Activated CD4-positive, alpha-beta T cell treated with anti-CD3 and anti-CD28 coated beads for 4 hours (primary cell): ENCODE measurements at places on chromosomes 11 and 22.

DNA sequence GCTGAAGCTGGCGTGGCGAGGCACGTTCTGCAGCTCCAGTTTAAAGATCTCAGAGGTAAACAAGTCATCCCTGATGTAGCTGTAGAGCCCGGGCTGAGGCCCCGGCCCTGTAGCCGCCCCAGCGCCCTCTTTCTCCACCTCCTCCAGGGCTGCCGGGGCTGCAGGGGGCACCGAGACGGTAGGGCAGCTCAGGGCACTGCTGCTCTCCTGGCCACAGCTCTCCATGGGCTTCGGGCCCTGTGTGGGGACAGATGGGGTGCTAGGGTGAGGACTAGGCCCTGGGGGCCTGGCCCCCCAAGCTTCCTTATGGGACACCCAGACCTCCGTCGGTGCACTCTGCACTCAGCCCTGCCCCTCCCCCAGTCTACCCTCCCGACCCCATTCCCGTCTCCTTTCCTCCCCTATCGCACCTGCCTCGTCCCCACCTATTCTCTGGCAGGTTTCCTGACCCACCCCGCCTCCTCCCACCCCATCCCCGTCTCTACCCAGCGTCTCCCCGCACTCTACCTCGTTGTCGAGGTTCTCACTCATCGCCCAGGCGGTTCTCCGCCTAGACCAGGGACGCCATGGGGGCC lies 559 bp downstream of the RANBP1 start:
- DNase-seq: no peak

DNA sequence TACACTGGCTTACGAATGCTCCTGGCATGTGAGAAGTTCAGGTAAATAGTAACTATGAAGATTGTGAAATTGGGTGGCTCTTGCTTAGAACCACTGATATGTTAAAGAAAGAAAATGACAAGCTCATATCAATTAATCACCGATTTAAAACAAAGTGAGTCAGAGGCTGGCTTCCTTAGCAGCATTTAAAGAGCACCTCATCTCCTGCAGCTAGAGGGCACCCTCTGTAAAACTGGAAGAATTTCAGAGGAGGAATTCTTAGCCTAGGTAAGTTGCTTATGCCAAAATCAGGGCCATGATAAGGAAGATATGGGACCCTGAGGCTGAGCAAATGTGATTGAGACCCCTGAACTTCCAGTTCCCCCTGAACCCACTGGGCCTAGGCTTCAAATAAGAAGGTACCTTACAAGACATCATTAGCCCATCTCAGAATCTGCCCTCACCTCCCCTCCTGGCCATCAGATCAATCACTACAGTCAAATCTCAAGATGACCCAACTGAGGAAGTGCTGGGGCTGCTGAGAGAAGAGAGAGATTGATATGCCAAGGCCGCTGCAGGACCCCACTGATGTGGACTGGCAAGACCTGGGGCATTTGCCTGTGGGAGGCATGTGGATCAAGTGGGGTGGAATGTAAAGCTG lies 8.6 kb upstream of the CD3E start:
- DNase-seq: peak; percentile 54

GRCh38 chr22:39238561-39238960 lies 6.2 kb downstream of the PDGFB start:
- DNase-seq: no peak

- no peak for DNase-seq
These were observed 166.3 kb upstream of the TTC12 start for GRCh38 chr11:113148076-113148475.

DNA sequence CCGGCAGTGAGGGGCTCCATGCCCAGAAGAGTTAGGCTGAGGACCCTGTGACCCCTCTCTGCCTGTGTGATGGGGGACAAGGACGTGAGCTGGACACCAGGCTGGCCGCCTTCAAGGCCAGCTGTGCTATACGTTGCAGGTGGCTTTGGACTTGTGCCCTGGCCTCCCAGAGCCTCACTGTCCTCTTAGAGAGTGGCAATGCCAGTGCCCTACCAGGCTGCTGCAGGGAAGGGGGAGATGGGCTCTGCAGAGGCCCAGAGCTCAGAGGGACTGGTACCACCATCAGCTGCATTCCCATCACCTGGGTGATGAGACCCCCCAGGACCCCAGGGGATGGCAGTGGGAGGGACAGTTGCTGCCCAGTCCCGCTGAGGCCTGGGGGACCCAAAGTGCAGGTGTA lies 90.4 kb upstream of the SHISAL1 start:
- no peak for DNase-seq

GRCh38 chr11:126585774-126586491 lies 230.4 kb downstream of the ST3GAL4 start:
- no peak for DNase-seq

- no peak for DNase-seq
These were observed 2.2 kb downstream of the MADD start for GRCh38 chr11:47271961-47272661.

- DNase-seq: no peak
These were observed 890 bp upstream of the ARFGAP3 start for GRCh38 chr22:42857845-42858481.

DNA sequence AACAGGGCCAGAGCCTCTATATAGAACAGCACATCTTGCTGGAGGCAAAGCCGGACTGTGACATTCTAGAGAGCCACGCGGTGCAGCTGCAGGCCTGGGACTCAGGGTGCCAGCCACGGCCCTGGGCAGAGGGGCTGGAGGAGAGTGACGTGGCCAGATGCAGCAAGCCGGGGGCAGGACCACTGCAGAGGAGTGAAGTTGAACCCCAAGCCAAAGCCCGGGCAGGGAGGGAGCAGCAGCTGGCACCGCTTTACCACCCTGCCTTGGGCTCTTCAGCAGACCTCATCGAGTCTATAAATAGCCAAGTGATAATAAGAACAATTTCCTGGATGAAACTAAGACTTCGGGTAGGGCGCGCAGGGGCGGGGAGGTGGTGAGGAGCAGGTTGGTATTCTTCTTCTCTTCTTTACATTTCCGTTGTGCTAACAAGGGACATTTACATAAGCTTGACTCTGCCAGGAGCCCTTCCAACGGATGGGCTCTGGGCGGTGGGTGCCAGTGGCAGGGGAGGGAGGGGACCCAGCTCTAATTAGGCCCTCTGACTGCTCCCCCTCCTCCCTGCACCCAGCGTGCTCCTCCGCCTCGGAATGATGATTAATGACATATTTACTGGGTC lies 110.2 kb downstream of the ST3GAL4 start:
- DNase-seq: no peak

- DNase-seq: no peak
These were observed 18.1 kb downstream of the CRYBB2 start for GRCh38 chr22:25237503-25237902.

DNA sequence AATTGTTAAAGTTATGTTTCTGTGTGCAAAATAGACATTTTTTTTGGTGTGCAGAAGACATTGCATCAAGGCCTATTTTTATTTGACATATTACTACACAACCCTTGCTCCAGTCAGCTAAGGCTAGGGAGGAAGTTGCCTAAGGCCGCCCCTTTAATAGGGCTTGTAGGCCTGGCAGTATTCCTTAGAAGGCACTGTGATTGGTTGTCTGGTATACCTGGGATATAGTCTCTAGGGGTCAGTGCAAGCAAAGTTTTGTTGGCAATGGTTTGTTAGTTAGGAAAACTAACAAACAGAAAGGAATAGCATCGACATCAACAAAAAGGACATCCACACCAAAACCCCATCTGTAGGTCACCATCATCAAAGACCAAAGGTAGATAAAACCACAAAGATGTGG lies 16.9 kb downstream of the CCDC15 start:
- no peak for DNase-seq

GRCh38 chr11:123195188-123196059 lies at the start of gene CLMP:
Gene CLMP (minus strand): TSS chr11:123195248. CDS start chr11:123194940, 308 bp downstream.
- no peak for DNase-seq

DNA sequence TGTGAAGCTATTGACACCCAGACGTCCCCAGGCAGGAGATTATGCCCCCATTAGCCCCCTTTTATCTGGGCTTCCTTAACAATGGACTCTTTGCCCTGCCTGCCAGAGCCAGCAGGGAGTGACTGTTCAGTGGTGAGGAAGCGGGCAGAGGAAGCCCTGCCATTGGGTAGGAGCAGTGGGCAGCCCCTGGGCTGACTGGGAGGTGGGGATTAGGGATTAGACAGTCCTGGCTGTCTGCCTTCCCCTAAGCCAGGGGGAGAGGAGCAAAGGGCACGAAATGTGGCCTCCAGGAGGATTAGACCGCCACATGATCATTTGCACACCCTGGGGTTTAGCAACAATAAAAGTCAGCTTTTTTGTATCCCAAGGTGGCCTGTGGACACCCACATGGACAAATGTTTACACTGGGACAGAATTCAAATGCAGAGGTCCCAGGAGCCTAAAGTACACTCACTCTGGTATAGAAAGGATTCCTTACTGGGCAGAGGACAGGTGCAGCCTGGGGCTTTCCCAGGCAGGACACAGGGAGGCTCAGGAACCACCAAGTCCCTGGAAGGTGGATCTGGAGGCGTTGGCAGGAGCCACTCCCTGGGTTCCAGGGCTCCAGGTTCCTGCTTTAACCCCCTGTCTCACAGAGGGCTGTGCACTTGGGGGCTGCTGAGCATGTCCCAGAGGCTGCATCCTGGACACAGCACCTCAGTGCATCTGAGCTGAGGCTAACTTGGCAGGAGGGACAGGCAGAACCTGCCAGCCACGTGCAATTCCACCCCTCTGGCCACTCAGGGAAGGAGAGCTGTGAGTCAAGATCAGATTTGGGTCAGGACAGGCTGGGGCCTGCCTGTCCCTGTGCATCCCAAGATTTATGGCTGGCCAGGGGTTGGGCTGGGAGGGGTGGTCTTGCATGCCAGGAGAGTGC lies 2.1 kb downstream of the PNPLA3 start:
- no peak for DNase-seq
